ENCODE measurements at places on chromosomes 4 and X. TPM values are rescaled to one million over a fixed set of nuclear protein-coding genes. Genes with fewer than 3 reads are reported as not detected.

Gene TACR3
- total RNA-seq: not detected

Gene CHRDL1
- 4.0 TPM for total RNA-seq

Gene SCOC
- total RNA-seq: 45.7 TPM

Gene MFAP3L
- 1.6 TPM for total RNA-seq

Gene DCAF8L2
- total RNA-seq: not detected

Gene PROM1
- 5.4 TPM for total RNA-seq

Gene SMR3B
- total RNA-seq: not detected

Gene STARD8
- 12.7 TPM for total RNA-seq

Gene PCDH7
- 3.1 TPM for total RNA-seq

Gene FAM9B
- not detected for total RNA-seq

Gene FAM184B
- not detected for total RNA-seq

Gene HSPA4L
- 6.9 TPM for total RNA-seq

Gene KDM5C
- total RNA-seq: 116 TPM

Gene GBA3
- total RNA-seq: not detected

Gene TENM3
- total RNA-seq: 40.3 TPM

Gene KIAA0232
- 21.1 TPM for total RNA-seq

Gene F8A3
- total RNA-seq: 9.0 TPM

Gene IL2
- total RNA-seq: not detected

Gene MAGED1
- 249 TPM for total RNA-seq

Gene FMR1NB
- total RNA-seq: not detected

Gene EVC
- 58.6 TPM for total RNA-seq

Gene CLIC2
- 4.0 TPM for total RNA-seq

Gene SH2D1A
- not detected for total RNA-seq

Gene PNMA5
- total RNA-seq: not detected

Gene IL13RA2
- total RNA-seq: 0.12 TPM

Gene TCEAL8
- total RNA-seq: 86.9 TPM

Gene ARMCX4
- total RNA-seq: 5.8 TPM

Gene SPIN2A
- total RNA-seq: not detected

Gene RCHY1
- total RNA-seq: 19.6 TPM

Gene GRIPAP1
- 38.2 TPM for total RNA-seq

Gene HHIP
- 143 TPM for total RNA-seq

Gene FAM47E
- total RNA-seq: not detected

Gene TBC1D1
- total RNA-seq: 133 TPM

Gene MAGEE1
- 3.3 TPM for total RNA-seq

Gene P2RY8
- 0.23 TPM for total RNA-seq

Gene NXF2
- not detected for total RNA-seq

Gene GRXCR1
- total RNA-seq: not detected

Gene DCAF4L1
- total RNA-seq: not detected
